ENCODE measurements at places on chromosomes 7 and 10. TPM values are rescaled to one million over a fixed set of nuclear protein-coding genes. Genes with fewer than 3 reads are reported as not detected.

Gene CHST15
- 12.0 TPM for total RNA-seq

Gene AQP1
- 7.6 TPM for total RNA-seq

Gene GJD4
- total RNA-seq: 0.23 TPM

Gene AKR1C8
- total RNA-seq: not detected

Gene C10orf62
- total RNA-seq: 0.23 TPM

Gene CASTOR2
- total RNA-seq: 55.8 TPM

Gene SEMA3E
- 12.2 TPM for total RNA-seq

Gene EVX1
- not detected for total RNA-seq

Gene AKR1C4
- total RNA-seq: not detected

Gene ZNF746
- total RNA-seq: 19.6 TPM

Gene PCDH15
- total RNA-seq: 30.2 TPM

Gene VAX1
- total RNA-seq: 4.6 TPM

Gene ENO4
- total RNA-seq: 3.9 TPM

Gene TUBAL3
- not detected for total RNA-seq

Gene TMEM229A
- 4.6 TPM for total RNA-seq

Gene CD36
- total RNA-seq: 55.6 TPM

Gene ZNF438
- 4.2 TPM for total RNA-seq

Gene POMZP3
- 5.1 TPM for total RNA-seq

Gene SYPL1
- total RNA-seq: 21.9 TPM

Gene CNPY1
- total RNA-seq: 0.46 TPM

Gene SEMA3A
- 16.4 TPM for total RNA-seq

Gene CDHR3
- total RNA-seq: 6.7 TPM

Gene SLF2
- total RNA-seq: 54.0 TPM

Gene GFRA1
- total RNA-seq: 42.7 TPM

Gene PCLO
- 77.5 TPM for total RNA-seq

Gene UNC5B
- total RNA-seq: 7.4 TPM

Gene SCART1
- 1.2 TPM for total RNA-seq

Gene EPO
- not detected for total RNA-seq

Gene FAM241B
- total RNA-seq: 33.4 TPM
